ENCODE measurements at places on chromosomes 16 and 17. TPM values are rescaled to one million over a fixed set of nuclear protein-coding genes. Genes with fewer than 3 reads are reported as not detected.

- DNase-seq = no peak
Measured at GRCh38 chr17:17084317-17084835, 42.1 kb downstream of the MPRIP start.

DNA sequence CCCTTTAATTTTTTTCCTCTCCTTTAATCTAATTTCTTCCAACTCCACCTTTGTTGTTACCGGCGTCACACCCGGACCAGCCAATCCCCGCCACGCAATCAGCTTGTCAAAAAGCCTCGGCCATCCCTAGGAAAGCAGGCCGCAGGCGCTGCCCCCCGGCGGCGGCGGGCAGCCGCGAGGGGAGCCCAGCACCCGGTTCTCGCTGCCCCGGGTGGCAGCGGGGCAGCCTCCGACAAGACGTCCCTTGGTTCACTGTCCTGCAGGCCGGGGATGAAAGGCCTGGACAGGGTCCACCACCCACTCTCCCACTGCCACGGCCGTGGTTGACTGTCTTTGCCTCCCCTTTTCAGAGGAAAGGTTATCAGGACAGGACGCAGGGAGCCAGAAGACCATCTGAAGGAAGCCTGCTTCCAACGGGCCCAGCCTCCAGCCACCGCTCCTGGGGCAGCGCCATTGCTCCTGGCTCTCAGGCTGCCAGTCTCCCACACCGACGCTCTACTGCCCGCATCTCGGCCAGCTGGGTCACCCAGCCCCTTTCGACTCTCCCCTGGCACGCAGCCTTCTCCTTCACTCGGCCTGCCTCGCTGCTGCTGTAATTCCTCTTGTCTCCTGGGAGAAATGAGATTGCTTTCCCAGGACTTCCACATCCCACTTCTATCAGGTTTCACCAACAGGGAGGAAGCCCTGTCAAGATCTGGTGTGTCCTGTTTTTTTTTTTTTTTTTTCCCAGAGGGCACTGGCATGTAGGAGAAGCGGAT, 2.8 kb upstream of the UBTF start:
- DNase-seq = peak; percentile 52

Gene PDE6G
- total RNA-seq = not detected

DNA sequence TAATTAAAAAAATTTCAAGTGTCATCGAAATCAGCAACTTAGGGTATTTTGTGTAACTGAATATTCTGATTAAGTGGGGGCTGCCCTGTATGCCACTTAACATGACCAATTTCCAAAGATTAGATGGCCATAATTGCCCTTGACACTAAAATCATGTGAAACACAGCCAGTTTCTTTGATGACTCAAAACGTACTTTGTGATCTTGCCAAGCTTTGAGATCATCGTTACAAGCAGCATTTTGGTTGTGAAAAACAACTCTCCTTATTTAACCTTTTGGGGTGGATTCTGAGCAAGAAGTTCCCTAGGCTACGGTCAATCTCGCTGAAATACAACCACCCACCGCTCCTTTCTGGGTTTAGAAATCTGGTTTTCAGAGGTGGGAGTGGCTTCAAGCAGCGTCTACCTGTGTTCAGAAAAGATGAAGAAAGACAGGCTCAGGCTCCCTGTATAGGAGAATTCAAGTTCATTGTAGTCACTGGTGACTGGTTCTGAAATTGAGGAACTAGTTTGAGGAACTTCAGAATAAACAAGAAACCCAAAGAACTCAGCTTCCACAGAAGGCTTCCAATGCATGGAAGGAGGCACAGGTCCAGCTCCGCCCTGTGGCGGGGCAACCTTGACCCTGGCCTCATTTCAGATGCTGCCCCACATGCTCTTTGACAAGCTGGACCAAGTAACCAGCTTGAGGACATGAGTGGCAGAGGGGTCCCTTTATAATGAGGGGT, 9.4 kb downstream of the MAP3K14 start:
- DNase-seq = no peak

DNA sequence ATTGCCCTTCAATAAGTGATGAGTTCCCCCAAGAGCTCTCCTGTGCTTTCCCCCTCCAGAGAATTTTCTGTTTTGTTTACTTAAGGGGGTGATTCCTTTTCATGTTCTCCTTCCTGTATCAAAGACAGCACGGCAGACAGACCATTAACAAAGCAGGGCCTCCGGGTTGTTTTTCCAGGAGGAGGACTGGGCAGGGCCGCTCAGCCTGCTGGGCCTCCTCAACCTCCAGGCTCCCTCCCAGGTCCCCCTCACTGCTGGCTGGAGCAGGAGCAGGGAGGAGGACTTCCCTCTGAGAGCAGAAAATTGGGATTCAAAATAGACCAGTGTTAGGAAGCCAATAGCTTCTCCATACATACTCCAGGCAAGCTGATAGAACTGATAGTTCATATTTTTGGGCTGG, 20.4 kb downstream of the SDK2 start:
- DNase-seq = no peak

Gene KCNH6
- not detected for total RNA-seq

DNA sequence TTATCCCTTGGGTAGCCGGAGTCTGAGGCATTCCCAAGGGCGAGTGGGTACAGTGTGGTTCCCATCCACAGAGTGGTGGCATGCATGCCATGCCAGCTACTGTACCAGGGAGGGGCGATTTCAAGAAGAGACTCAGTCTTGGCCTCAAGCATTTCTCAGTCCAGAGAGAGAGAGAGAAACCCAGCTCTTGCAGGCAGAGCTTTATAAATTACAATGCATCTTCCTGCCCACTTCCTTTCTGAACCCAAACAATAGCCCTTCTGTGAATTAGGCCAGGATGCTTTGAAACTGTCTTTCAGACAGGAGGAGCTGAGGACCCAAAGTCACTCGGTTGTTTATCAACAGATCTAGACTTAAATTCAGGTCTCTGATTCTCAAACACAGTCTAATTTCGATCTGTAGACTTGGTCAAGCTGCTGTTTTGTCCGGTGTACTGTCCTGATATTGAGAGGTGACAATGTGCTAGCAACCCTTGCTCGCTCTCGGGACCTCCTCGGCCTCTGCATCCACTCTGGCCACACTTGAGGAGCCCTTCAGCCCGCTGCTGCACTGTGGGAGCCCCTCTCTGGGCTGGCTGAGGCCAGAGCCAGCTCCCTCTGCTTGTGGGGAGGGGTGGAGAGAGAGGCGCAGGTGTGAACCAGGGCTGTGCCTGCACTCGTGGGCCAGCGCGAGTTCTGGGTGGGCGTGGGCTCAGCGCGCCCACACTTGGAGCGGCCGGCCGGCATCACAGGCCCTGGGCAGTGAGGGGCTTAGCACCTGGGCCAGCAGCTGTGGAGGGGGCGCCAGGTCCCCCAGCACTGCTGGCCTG, 408.0 kb downstream of the UTP18 start:
- DNase-seq = no peak

Gene HIGD1B
- total RNA-seq = not detected

DNA sequence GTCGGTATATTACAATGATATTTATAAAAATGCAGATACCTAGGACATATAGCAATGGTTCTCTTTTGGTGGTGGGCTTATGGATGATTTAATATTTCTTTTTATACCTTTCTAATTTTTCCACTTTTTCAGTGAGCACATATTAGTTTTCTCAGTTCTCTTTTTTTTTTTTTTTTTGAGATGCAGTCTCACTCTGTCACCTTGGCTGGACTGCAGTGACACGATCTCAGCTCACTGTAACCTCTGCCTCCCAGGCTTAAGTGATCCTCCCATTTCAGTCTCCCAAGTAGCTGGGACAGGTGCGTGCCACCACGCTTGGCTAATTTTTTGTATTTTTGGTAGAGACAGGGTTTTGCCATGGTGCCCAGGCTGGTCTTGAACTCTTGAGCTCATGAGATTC, 15.1 kb downstream of the MAP3K14 start:
- DNase-seq = no peak

- no peak for DNase-seq
Measured at GRCh38 chr16:89741342-89742014, 20.1 kb downstream of the ZNF276 start.

DNA sequence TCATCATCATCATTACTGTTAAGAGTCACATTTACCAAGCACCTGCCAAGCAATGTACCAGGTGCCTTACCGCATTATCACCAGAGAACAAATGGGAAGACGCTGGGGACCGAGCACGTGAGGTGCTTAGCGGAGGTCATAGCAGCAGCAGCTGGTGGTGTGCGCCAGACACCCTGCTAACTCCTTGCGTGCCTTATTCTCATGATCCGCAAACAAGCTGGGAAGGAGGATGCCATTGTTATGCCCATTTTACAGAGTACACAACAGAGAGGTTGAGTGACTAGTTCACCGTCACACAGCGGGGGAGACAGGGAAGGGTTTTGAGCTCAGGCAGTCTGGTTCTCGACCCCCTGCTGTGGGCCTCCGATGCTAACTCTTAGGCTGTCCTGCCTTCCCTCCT, 7.3 kb downstream of the ATP2A3 start:
- no peak for DNase-seq

GRCh38 chr17:57032343-57032742, 52.7 kb upstream of the AKAP1 start:
- no peak for DNase-seq

- DNase-seq = peak; percentile 29
Measured at GRCh38 chr16:49855280-49855821, 561 bp downstream of the ZNF423 start.

DNA sequence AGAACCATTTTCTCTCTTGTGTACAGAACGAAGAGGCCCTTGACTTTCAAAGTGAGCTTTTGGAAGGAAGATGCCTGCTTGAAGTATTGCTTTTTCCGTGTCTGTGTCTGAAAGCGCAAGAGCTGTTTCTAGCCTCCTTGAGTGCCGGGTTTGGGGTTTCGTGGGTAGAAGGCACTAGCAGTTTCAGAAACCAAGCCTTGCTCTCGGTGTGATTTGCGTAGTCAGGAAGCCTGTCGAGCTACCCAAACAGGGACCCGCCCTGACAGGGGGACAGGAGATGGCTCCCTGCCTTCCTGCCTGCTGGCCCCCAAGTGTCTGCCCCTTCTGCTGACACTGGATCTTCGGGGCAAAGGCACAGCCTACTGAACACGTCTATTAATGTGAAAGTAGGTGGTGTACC, 322.0 kb downstream of the MAF start:
- DNase-seq = no peak

DNA sequence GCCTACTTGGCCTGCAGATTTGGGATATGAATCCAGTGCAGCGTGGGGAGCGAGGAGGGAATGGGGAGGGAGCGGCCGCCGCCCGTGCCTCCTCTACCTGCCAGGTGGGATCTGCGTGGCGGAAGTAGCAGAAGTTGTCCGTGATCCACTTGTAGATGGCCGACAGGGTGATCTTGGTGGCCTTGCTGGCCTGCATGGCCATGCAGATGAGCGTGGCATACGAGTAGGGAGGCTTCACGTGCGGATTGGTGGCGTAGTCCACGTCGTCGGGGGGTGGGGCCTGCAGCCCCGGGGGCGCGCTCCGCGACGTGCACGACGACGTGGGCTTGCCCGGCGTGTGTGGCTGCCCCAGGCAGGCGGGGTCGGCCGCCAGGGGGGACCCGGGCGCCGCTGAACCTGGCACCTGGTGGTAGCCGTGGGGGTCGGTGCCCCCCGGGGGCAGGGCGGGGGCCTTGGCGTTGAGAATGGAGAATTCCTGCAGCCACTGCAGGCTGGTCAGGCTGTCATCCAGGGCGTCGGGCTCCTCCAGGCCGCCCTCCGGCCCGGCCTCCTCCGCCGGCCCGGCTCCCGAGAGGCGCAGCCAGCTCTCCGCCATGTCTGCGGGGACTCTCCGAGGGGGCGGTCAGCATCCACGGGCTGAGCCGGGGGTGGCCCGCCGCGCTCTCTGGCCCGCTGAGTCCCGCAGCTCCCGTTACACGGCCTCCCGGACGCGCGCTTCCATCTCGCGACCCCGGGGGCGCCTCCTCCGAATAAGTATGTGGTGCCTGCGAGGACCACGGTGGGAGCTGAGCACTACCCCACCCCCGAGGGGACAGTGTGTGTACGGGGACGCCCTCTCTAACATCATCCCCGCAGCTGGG, 1.0 kb downstream of the FOXJ1 start:
- DNase-seq = no peak

- DNase-seq = no peak
Measured at GRCh38 chr17:56636265-56636664, 42.8 kb downstream of the NOG start.

GRCh38 chr16:88069397-88070168, 118.3 kb downstream of the BANP start:
- DNase-seq = no peak

Gene ACSM2A
- total RNA-seq = not detected

Gene TSNAXIP1
- 0.65 TPM for total RNA-seq

Gene DVL2
- total RNA-seq = 45.0 TPM

DNA sequence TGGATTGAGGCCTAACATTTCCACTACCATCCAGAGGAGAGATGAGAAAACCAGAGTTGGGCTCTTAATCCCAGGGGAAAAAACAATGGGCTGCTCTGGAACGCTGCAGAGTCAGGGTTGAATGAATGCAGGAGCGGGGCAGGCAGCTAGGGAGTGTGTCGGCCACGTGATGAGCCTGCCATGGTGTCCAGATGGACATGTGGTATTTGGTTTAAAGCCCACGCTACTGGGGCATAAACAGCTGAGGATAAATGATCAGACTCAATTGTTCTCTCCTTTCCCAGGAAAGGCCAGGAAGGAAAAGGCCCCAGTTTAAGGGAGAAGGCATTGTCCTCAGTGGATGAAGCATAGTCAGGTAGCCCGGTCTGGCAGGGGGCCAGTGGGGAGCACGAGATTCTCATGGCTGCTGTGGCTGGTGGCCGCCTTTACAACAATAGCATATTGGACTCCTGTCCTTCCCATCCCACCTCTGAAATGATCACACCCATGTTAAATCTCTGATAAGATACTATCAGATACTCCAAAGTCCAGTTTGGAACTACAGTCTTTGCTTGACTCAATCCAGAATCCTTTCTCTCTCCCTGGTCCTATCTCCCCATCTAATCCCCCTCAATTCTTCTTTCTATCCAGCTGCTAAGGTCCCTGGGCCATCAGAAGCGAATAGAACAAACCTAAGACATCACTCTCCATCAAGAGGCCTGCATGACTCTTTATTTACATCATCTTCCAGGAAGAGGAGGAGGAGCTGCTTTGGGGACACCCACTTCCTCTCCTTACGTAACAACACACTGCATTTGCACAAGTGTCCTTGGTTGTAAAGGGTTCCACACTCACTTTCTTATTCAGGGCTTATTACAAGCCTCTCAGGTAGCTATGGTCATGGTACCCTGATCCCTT, 20.4 kb downstream of the CA4 start:
- DNase-seq = no peak

Gene SLC16A13
- total RNA-seq = 4.3 TPM

DNA sequence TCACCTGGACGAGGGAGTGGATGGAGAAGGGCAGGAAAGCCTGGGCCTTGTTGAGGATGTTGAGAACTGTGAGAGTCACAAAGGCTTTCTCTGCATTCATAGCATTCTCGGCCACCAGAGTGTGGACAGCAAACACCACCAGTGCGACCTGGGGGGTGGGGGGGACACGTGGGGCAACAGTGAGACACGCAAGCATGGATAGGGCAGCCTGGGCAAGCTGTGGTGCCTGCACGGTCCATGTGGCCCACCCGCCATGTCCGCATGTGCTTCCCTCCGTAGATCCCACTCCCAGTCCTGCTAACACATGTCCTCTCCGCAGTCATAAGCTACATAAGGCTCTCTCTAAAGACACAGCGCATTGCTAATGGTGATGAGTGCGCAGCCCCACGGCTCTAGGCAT, 34.5 kb downstream of the ABCC6 start:
- no peak for DNase-seq

- DNase-seq = no peak
Measured at GRCh38 chr17:82756166-82756565, 4.3 kb downstream of the TBCD start.

GRCh38 chr17:4950746-4951204, at the start of gene ENO3:
Gene ENO3, plus strand, starts transcription at chr17:4951119. Its CDS starts 711 bp downstream, at chr17:4951830.
- no peak for DNase-seq
